Pulmonary artery endothelial cell (primary cell): ENCODE measurements at places on chromosomes 11 and 22.
A peak's percentile ranks its signal among the peaks of the same experiment; 100 is the strongest.

GRCh38 chr11:109019342-109019936 lies 354.6 kb downstream of the DDX10 start:
- no peak for DNase-seq

DNA sequence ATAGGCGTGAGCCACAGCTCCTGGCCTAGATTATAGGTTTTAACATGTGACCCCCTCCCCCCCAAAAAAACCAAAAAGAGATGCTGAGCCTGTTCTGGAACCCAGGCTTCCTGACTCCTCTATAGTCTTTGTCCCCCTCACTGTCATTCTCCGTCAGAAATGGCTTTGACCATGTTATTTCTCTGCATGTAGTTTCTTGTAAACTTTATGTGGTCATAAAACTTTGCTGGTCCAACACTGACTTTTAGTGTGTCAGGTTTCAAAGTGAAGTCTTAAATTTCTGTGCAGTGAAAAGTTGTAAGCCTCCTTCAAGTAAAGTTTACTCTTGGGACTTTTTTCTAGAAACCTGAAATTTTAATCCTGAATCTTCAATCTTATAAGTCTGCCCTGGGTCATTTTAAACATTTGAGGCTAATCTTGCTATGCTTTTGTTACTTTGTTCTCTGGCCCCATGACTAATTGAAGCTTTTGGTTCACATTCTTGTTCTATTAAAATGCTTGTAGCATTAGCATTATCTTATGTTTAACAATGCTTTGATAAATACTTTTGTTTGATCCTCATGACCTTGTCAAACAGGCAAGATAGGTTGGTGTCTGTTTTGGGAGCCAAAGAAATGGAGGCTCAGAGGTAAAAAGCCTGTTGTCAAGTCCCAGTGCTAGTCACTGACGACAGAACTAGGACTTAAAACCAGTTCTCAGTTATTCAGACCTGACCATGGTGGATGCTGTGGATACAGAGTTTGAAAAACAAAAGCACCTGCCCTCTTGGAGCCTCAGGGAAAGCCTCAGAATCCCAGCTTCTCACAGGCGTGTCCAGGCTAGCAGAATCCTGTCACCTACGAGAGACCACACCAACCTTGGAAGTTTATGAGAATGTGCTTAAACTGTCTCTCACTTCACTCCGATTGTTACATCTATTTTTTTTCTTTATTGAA lies 87.7 kb upstream of the HORMAD2 start:
- DNase-seq: no peak

- DNase-seq: peak; percentile 36
These were observed 138.7 kb downstream of the TRIM44 start for GRCh38 chr11:35800970-35801953.

DNA sequence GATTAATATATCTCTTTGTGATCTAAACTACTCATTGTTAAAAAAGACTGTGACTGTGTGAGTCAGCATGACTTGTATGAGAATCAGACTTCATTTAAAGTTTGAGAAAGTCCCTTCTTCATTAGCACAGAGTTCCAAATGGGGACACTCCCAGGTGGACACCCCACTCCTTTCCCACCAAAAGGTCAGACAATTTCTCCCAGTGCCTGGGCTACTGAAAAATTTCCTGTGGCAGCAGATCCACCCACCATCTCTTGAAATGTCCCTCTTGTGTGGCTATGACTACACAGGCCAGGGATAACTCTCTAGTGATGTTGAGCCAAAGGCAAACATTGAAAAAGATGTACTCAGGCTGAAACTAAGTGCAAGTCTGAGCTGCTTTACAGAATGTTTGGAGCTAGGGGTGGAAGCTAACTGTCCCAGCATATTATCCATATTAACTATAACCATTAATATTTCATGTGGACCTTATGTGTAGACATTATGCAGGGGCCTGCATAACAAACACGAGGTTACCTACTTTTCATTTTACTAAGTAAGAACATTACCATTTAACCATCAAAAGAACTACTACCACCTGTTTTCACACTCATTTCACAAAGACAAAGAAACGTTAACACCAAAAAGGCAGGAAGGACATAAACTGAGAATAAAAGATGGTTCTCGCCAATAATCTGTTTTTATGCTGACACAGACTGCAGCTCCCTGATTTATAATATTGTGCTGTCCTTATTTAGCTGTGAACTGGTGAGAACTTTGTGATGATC lies 44.8 kb downstream of the MMP20 start:
- DNase-seq: no peak

GRCh38 chr11:103395612-103396011 lies 286.4 kb downstream of the DYNC2H1 start:
- peak; percentile 5 for DNase-seq

DNA sequence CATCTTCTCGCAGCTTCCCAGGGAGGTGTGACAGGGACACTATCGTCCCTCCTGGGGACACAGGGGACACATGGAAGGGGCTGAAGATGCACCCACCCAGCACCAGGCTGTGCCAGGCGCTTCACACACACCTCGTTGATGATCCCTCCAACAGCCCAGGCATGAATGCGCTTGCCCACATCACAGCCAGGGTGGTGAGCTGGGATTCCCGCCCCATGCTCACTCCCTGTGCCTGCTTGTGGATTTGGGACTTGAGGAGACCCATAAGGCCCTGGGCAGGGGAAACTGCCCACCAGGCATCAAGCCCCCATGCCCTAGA lies 57.8 kb downstream of the OTOG start:
- no peak for DNase-seq

- DNase-seq: no peak
These were observed 1.4 kb downstream of the NAV2 start for GRCh38 chr11:19714022-19714386.

DNA sequence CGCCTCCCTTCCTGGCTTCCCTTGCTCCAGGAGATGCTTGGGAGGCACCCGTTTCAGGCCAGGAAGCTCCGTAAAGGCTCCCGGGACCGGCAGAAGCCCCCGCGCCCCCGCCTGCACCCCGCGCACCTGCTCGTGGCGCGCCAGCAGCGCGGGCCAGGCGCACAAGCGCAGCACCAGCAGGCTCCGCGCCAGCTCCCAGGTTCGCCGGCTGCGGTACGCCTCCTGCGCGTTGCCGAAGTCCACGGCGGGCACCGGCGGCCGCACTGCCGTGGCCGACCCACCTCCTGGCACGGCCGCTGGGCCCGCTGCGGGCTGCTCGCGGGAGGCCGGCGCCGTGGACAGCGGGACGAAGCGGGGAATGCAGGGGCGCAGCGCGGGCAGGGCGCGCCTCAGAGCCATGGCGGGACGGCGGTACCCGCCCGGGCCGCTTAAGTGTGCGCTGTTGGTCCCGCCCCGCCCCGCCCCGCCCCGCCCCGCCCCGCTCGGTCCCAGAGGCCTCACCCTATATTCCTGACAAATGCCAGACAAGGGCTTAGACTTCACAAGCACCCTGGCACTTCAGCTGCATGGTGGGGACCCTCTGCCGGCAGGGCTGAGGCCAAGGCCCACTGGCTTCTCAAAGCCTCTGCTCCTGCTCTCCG lies at the start of gene PRODH:
Gene PRODH (minus strand): TSS at position 405 of the 641 bp plus-strand sequence. CDS start 6 bp downstream, at position 399.
- no peak for DNase-seq

DNA sequence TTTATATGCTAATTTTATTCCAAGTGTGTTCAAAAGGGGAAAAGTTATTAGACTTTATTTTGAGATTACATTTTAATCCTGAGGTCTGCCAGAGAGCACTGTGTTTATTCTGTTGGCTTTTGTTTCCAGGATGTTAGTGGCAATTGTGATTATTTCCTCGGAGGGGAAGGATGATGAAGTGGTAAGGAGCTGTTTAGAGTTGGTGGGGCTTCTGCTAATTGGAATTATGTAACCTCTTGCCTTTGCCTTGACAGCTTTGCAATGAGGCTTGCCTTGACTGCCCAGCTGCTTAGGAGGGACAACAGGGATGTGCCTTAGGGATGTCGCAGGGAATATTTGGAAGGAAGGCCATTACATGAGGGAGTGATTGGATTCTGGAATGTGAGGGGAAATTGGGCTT lies 89.7 kb upstream of the E2F8 start:
- DNase-seq: no peak

GRCh38 chr11:69272831-69273485 lies 21.0 kb upstream of the MYEOV start:
- DNase-seq: no peak

DNA sequence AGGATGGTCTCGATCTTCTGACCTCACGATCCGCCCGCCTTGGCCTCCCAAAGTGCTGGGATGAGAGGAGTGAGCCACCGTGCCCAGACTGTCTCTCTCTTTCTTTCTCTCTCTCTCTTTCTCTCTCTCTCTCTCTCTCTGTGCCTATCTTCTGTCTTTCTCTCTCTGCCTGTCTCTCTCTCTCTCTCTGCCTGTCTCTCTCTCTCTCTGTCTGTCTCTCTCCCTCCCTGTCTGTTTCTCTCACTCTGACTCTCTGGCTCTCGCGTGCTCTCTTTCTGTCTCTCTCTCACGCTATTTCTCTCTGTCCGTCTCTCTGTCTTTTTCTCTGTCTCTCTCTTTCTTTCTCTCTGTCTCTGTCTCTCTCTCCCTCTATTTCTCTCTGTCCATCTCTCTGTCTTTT lies 3911.2 kb upstream of the OR11H1 start:
- no peak for DNase-seq

GRCh38 chr11:36073411-36074203 lies 129.7 kb downstream of the LDLRAD3 start:
- DNase-seq: peak; percentile 62

GRCh38 chr11:61985869-61986268 lies 18.4 kb upstream of the FTH1 start:
- DNase-seq: no peak

- no peak for DNase-seq
These were observed 1.4 kb downstream of the NEFH start for GRCh38 chr22:29481265-29482000.

GRCh38 chr11:103624708-103625623 lies 411.5 kb upstream of the DDI1 start:
- peak; percentile 97 for DNase-seq
